Camera-type eye (tissue), 1 donor: ENCODE measurements at places on chromosomes 7 and 10. TPM values are rescaled to one million over a fixed set of nuclear protein-coding genes. Genes with fewer than 3 reads are reported as not detected.

The EBLN1 gene
- not detected for total RNA-seq

The TMEM130 gene
- total RNA-seq = 14.4 TPM

The POLR3A gene
- total RNA-seq = 30.6 TPM

The JAKMIP3 gene
- 1.4 TPM for total RNA-seq

The CDH23 gene
- 75.4 TPM for total RNA-seq

The OPN4 gene
- not detected for total RNA-seq

The VIPR2 gene
- total RNA-seq = 13.5 TPM

The ELFN1 gene
- 21.5 TPM for total RNA-seq

The GIMAP2 gene
- total RNA-seq = 7.6 TPM

The CALML5 gene
- 3.3 TPM for total RNA-seq

The NOS3 gene
- 7.9 TPM for total RNA-seq

The TRIM50 gene
- total RNA-seq = not detected

The JCAD gene
- total RNA-seq = 58.3 TPM

The CRPPA gene
- 9.6 TPM for total RNA-seq

The JMJD1C gene
- 315 TPM for total RNA-seq

The SPDYE2B gene
- not detected for total RNA-seq

The HABP2 gene
- total RNA-seq = not detected

The STAG3 gene
- 0.55 TPM for total RNA-seq

The ALOX5 gene
- total RNA-seq = 8.1 TPM

The KCNIP2 gene
- 12.5 TPM for total RNA-seq

The FKBP6 gene
- not detected for total RNA-seq

The TFR2 gene
- total RNA-seq = 6.2 TPM

The PLXNA4 gene
- 17.5 TPM for total RNA-seq

The ANKRD30A gene
- not detected for total RNA-seq

The BMPER gene
- 10.6 TPM for total RNA-seq

The MMP21 gene
- 1.2 TPM for total RNA-seq

The PI4K2A gene
- 20.6 TPM for total RNA-seq

The SPDYE9 gene
- total RNA-seq = not detected

The APBB1IP gene
- total RNA-seq = 2.9 TPM

The PITX3 gene
- 2.1 TPM for total RNA-seq

The UFSP1 gene
- total RNA-seq = 0.82 TPM

The TEX47 gene
- not detected for total RNA-seq

The MOGAT3 gene
- total RNA-seq = not detected

The CNTNAP2 gene
- 68.8 TPM for total RNA-seq

The KCP gene
- total RNA-seq = 1.9 TPM

The UNCX gene
- total RNA-seq = 1.3 TPM

The CLDN4 gene
- total RNA-seq = 15.8 TPM

The GTPBP4 gene
- 26.1 TPM for total RNA-seq

The RTKN2 gene
- total RNA-seq = 13.4 TPM

The OPN1SW gene
- 35.2 TPM for total RNA-seq

The UCN3 gene
- not detected for total RNA-seq

The ITGA8 gene
- total RNA-seq = 42.4 TPM

The PDLIM1 gene
- total RNA-seq = 21.5 TPM

The HOXA11 gene
- total RNA-seq = not detected

The HKDC1 gene
- total RNA-seq = 18.0 TPM
